Panc1 (cell line): ENCODE measurements at places on chromosomes 13 and 19.

DNA sequence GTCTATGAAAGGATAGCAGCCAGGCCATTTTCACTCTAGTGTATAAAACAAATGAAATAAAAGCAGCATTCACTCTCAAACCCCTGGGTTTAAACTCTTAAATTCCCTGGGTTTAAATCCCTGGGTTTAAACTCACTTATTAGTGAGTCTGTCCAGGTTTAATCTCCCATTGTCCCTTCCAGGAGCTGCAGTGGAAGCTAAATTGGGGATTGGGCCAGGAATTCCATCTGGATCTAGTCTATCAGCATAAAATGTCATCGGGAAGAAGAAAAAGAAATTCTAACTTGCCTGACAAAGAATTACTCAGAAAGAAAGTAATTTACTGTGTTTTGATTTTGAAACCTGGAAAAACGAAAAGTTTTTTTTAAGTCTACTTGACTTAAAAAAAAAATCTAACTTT is 54.8 kb downstream of the FRY start:
- H3K27ac ChIP-seq: no peak overlapping the region
- H3K4me3 ChIP-seq: no peak overlapping the region
- H3K36me3 ChIP-seq: no peaks in the 10 kb centered on the region
- H3K4me1 ChIP-seq: no peaks in the 10 kb centered on the region
- DNase-seq: no peak

GRCh38 chr13:29452773-29453616 is 142.5 kb downstream of the SLC7A1 start:
- H3K4me1 ChIP-seq: no peaks in the 10 kb centered on the region
- no peaks in the 10 kb centered on the region for H3K36me3 ChIP-seq
- DNase-seq: no peak
- no peak overlapping the region for H3K27ac ChIP-seq
- H3K27me3 ChIP-seq: no peaks in the 10 kb centered on the region; the same call in 1 of the 2 replicates
- H3K4me3 ChIP-seq: no peak overlapping the region

- no peak overlapping the region for H3K27ac ChIP-seq
- no peaks in the 10 kb centered on the region for H3K4me1 ChIP-seq
- no peak overlapping the region for H3K4me3 ChIP-seq
- no peaks in the 10 kb centered on the region for H3K36me3 ChIP-seq
- no peaks in the 10 kb centered on the region for H3K27me3 ChIP-seq
- no peak for DNase-seq
Observed at GRCh38 chr13:23870356-23871140, 18.7 kb downstream of the MIPEP start.

- H3K4me1 ChIP-seq: no peaks in the 10 kb centered on the region
- DNase-seq: no peak
- H3K27me3 ChIP-seq: peaks cover 29% of the 10 kb centered on the region
- no peak overlapping the region for H3K27ac ChIP-seq
Observed at GRCh38 chr19:30235946-30236345, 136.2 kb upstream of the ZNF536 start.

- no peak overlapping the region for H3K27ac ChIP-seq
- H3K4me1 ChIP-seq: no peaks in the 10 kb centered on the region
- H3K4me3 ChIP-seq: no peak overlapping the region
- no peaks in the 10 kb centered on the region for H3K36me3 ChIP-seq
- H3K27me3 ChIP-seq: no peaks in the 10 kb centered on the region
Observed at GRCh38 chr19:8028951-8029491, 23.5 kb upstream of the CCL25 start.

GRCh38 chr19:6853868-6854267 is 33.5 kb upstream of the ADGRE1 start:
- no peak for DNase-seq
- no peak overlapping the region for H3K27ac ChIP-seq
- H3K4me1 ChIP-seq: no peaks in the 10 kb centered on the region
- no peaks in the 10 kb centered on the region for H3K27me3 ChIP-seq

GRCh38 chr13:112928972-112929782 is 39.8 kb upstream of the MCF2L start:
- H3K27me3 ChIP-seq: peaks cover 2% of the 10 kb centered on the region; the same call in 1 of the 2 replicates
- DNase-seq: no peak
- H3K36me3 ChIP-seq: no peaks in the 10 kb centered on the region
- no peak overlapping the region for H3K27ac ChIP-seq
- no peak overlapping the region for H3K4me3 ChIP-seq

GRCh38 chr13:76725211-76725610 is 161.0 kb downstream of the KCTD12 start:
- H3K27ac ChIP-seq: no peak overlapping the region
- no peaks in the 10 kb centered on the region for H3K36me3 ChIP-seq
- no peak for DNase-seq
- no peak overlapping the region for H3K4me3 ChIP-seq
- no peaks in the 10 kb centered on the region for H3K4me1 ChIP-seq
